ENCODE measurements at places on chromosomes 12 and 14.

GRCh38 chr12:109277899-109278762 is 31.0 kb downstream of the FOXN4 start:
- DNase-seq = peak; percentile 6

- DNase-seq = no peak
Observed at GRCh38 chr12:26948309-26948708, 10.0 kb downstream of the FGFR1OP2 start.

DNA sequence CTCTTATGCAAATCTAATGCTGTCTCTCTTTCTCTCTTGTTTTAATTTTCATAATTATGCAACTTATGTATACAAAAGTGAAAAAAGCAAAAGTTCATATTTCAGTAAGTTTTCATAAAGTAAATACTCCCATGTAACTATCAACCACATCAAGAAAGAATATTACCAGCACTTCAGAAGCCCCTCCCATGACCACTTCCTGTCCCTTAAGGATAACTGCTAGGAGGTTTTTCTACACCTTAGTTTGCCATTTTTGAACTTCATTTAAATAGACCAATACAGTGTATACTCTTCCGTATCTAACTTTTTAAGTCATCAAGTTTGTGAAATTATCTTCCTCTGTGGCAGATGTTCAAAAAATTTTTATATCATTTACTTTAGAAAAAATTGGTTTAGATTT is 547 bp upstream of the OR4K15 start:
- no peak for DNase-seq

GRCh38 chr14:81261176-81261575 is 40.4 kb upstream of the GTF2A1 start:
- peak; percentile 22 for DNase-seq

GRCh38 chr14:98234208-98234607 is 1037.8 kb downstream of the BCL11B start:
- peak; percentile 26 for DNase-seq

DNA sequence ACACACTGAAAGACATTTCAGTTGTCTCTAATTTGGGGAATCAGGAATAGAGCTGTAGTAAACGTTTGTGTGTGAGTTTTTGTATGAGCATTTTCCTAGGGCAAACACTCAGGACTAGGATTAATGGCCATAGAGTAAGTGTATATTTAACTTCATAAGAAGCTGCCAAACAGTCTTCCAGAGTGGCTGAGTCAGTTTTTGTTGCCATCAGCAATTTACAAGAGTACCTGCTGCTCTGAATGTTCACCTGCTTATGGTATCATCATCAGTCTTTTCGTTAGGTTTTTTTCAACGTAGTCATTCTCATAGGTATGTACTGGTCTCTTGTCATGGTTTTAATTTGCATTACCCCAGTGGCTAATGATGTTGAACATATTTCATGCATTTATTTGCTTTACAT is 30.6 kb upstream of the TRHDE start:
- DNase-seq = no peak

DNA sequence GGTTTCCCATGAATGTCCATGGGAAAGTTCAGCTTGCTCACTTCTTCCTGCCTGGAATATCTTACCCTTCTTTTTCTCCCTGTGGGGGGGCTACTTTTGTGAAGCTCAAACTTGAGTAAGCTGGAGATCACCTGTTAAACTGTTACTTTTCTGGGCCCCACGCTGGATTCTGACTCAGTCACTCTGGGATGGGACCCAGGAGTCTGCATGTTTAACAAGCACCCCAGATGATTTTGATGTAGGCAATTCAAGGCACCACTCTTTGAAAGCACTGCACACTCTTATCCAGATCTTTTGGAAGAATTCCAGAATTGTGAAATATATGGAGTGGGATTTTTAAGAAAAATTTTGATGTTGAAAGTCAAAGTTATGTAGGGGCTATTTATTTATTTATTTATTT is 46.3 kb upstream of the IGF1 start:
- DNase-seq = no peak

GRCh38 chr14:94691660-94692034 is 78.3 kb downstream of the GSC start:
- peak; percentile 66 for DNase-seq

- DNase-seq = no peak
Observed at GRCh38 chr12:29795715-29796114, 12.0 kb upstream of the TMTC1 start.

GRCh38 chr14:90677484-90678050 is 138.7 kb downstream of the TTC7B start:
- peak; percentile 50 for DNase-seq

- DNase-seq = no peak
Observed at GRCh38 chr14:100615736-100616695, 28.8 kb upstream of the BEGAIN start.

- DNase-seq = peak; percentile 27
Observed at GRCh38 chr14:63039866-63040265, 5.4 kb downstream of the KCNH5 start.

DNA sequence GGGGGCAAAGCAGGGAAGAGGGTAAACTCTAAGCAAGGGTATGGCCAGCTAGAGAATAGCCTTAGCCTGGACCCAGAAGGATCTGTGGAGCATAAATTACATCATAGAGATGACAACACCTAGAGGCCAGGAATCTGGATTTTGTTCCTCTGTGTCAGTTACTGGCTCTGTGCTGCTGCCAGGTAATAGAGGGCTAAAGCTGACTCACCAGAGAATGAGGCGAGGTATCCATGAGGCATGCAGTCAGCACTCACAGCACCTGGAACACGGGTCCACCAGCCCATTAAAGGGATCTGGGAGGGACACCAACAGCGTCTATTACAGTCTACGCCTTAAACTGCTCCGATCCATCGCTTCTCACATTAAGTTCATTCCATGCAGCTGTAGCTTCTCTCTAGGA is 74.9 kb upstream of the CMKLR1 start:
- DNase-seq = no peak

- no peak for DNase-seq
Observed at GRCh38 chr12:131640525-131640924, 70.4 kb upstream of the SFSWAP start.

DNA sequence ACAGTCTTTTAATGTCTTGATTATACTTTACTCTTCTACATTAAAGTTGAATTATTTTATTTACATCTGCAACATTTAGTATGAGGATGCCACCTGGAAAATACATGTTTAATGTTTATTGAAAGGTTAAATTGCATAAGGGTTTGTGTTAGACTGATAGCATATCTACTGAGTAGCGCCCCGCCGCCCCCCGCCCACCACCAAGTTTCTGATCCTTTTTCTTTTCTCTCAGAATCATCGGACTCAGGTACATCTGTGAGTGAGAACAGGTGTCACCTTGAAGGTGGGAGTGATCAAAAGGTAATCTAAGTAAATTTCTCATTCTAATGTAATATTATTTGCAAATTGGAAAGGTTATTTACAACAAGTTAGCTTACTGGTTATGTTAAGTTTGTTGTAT is 16.2 kb downstream of the MDM2 start:
- DNase-seq = no peak

DNA sequence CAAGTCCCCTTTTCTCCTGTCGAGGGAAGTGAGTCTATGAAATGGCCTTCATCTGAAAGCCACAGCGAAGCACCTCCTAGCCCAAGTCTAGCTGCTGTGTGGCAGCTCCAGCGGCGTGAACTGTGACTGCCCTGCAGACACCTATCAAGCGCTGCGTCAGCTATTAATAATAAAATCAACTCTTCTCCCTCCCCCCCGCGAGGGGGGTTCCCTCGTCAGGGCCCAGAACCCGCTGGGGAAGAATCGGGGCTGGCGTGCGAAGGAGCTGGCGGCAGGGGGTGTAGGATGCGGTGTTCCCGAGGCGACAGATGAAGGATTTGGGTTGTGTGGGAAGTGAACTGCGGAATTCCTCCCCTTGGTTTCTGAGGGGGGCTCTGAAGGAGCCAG is 662 bp upstream of the ATP2A2 start:
- DNase-seq = peak; percentile 76

DNA sequence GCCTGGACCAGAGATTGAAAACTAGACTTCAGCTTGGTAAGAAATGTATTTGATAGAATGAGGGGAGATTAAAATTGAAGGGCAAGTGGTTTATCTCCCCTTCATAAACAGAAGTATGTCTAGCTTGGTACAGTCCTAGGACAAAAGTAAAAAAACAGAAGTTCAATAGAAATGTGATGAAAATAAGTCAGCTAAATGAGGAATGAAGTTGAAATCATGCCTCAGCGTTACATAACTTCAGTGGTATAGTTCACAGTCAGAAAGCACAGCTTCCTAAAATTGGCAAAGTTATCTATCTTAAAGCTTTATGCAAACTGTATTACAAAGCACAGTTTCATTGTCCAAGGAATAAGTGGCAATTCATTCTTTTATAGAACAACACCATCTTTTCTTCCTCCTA is 90.2 kb upstream of the SYT10 start:
- DNase-seq = no peak

DNA sequence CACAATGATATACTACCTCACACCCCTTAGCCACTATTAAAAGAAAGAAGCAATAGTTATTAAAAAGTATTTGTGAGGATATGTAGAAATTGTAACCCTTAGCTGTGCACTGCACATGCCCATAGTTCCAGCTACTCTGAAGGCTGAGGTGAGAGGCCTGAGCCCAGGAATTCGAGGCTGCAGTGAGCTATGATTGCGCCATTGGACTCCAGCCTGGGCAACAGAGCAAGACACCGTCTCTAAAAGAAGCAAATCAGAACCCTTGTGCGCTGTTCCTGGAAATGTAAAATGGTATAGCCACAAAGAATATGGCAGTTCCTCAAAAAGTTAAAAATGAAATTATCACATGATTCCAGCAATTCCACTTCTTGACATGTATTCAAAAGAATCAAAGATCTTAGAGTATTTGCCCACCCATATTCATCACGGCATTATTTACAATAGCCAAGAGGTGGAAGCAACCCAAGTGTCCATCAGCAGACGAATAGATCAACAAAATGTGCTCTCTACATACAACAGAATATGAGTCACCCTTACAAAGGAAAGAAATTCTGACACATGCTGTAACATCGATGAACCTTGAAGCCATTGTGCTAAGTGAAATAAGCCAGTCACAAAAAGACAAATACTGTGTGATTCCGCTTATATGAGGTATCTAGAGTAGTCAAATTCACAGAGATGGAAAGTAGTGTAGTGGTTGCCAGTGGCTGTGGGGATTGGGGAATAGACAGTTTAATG is 23.7 kb upstream of the YLPM1 start:
- no peak for DNase-seq

- DNase-seq = no peak
Observed at GRCh38 chr12:71942703-71943102, 4.1 kb downstream of the TPH2 start.

DNA sequence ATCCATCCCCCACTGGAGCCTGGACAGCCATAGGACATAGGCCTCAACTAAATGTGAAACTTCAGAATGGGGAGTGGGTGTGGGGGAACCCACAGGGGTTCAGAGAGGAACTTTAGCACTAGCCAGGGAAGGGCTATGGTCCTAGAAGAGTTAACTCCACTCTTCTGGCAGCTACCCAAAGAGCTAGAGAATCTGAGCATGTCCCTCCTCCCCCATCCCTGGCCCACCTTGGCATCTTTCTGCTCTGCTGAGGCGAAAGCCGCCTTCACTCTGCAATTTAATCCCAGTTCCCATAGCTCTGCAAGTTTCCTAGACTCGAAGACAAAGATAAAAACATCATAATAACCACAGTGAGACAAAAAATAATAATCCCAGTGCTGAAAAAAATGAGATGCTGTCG is 214.7 kb upstream of the RTL1 start:
- no peak for DNase-seq

DNA sequence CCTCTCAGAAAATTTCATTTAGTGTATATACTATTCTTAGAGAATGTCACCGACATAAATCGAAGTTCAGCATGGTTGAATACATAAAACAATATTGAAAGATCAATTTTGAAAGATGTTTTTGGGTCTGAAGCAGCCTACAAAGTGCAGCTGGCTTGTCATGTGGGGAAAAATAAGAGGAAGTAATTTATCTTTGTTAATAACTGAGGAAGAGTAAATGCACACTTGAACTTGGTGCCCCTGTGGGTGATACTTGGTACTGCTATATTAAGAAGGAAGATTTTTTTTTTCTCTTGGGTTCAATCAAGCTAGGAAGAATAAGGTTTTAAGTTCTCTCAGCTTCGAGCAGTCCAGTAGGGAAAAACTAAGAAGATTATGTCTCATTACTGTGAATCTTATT is 661.3 kb downstream of the RPL10L start:
- DNase-seq = no peak

- no peak for DNase-seq
Observed at GRCh38 chr14:33612197-33612505, 338.7 kb downstream of the EGLN3 start.

- DNase-seq = no peak
Observed at GRCh38 chr12:56803750-56804149, 40.6 kb downstream of the HSD17B6 start.

- no peak for DNase-seq
Observed at GRCh38 chr12:98221243-98221808, 294.1 kb upstream of the TMPO start.

GRCh38 chr14:31194661-31195060 is 12.9 kb downstream of the HECTD1 start:
- DNase-seq = peak; percentile 36

- no peak for DNase-seq
Observed at GRCh38 chr12:93939641-93940325, 208.6 kb upstream of the PLXNC1 start.

- no peak for DNase-seq
Observed at GRCh38 chr12:119669744-119670472, 2.0 kb downstream of the PRKAB1 start.

GRCh38 chr12:40212566-40212965 is 12.2 kb upstream of the LRRK2 start:
- no peak for DNase-seq

All from fibroblast of skin of scalp (primary cell).